ENCODE measurements at places on chromosomes 3 and 15.
A peak's percentile ranks its signal among the peaks of the same experiment; 100 is the strongest.

DNA sequence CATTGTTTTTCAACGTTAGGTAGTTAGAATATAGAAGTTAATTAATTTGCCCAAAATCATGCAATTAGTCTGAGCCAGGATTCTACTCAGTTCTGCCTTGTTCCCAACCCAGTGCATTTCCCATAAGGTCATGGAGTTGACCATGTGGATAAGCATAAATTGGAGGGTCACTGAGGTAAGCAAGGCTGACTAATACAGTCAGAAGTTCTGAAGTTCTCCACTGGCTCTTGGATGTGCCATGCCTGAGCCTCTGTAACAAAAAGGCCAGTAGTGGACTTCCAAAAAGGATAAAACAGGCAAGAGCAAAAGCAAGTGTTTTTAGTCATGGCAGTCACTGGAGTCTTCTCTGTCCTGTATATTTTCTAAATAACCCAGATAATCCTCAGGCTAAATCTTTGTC is 124.4 kb upstream of the PHLDB2 start:
- no peak for DNase-seq

- DNase-seq = no peak
Measured at GRCh38 chr15:89395996-89396395, 61.4 kb upstream of the POLG start.

DNA sequence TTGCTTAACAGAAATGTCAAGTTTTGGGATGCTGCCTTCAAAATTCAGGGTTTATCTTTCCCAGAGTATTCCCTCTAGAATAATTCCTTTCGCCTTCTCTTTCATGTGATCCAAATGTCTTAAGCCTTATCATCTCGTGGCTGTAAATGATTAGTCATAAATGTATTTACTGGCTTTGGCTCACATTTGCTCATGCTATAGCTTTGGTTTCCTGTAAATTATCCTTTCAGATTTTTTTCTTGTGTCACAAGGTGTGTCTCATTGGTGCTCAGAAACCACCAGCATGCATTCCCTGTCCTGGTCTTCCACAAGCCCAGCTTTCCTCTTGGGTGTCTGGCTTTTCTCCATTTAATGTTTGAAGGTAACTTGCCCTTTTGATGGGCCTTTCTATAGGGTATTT is 692.7 kb upstream of the ALCAM start:
- no peak for DNase-seq

DNA sequence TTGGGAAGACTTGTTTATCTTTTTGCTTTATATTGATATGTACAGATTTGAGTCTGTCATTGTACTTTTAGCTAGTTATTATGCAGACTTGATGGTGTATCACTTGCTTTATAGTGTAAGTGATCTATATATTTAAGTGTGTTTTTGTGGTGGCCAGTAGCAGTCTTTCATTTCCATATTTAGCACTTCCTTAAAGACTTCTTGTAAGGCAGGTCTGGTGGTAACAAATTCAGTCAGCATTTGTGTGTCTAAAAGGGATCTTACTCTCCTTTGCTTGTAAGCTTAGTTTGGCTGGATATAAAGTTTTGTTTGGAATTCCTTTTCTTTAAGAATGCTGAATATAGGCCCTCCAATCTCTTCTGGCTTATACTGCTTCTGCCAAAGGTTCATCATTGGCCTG is 322.5 kb upstream of the EPHA6 start:
- no peak for DNase-seq

- peak; percentile 28 for DNase-seq
Measured at GRCh38 chr3:14511623-14512280, 28.4 kb downstream of the GRIP2 start.

DNA sequence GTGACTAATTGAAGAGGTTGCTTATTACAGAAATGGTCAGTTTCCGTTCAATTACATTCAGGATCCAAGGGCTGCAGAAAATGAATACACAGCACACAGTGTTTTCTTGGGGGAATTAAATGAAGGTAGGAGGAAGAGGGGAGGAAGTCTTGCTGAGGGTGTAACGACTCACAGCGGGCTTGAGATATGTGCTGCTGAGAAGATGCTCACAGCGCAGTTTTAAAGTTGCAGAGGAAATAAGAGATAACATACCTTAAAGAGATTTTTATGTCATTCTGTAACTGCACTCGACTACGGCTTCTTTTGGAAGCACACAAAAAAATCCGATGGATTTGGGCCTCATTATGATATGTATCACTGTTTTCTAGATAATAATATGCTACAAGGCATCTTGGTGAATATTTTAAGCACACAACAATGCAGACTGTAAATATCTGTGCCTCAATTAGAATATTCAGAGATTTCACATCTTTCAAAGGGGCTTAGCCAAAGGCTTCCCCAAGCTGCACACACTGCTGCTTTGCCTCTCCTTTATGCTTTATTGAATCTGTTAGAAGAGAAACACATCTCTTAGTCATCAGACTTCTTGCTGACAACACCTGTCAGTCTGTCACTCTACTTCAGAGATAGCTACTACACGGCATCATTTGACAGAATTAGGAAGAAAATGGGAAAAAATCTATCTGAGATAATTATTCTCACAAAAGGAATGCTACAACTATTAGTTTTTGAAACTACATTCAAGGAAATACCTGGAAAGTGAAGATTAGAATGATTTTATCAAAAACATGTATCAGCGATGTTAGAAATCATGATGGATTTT is 773.2 kb downstream of the OTOL1 start:
- DNase-seq = no peak

DNA sequence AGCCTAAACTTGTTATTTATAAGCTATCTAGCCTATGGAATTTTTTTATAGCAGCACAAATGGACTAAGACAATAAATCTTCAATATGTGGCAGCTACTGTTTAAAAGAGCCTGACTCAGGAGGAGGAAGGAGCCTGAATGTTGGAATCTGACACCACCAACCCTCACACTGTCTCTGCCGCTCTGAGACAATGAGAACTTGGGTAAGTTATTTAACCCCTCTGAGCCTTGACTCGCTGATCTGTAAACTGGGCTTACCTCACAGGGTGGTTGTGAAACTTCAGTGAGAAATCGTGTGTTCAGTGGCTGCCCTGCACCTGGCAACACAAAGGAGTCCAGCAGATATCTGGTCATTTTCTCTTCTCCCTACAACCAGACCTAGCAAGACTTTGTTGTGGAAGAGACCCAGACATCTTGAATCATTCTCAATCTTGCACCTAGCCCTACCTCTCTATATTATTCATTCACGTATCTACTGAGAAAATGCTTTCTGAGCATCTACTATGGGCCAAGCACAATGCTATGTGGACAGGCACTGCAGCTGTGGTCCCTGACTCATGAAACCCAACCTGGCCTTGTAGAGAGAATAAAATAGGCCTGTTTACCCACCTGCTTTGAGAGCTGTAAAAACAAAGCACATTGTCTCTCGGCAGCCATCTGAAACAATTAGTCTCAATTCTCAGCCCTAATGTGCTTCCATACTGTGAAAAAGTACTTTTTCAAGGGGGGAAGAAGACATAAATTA is 81.9 kb upstream of the SLC25A36 start:
- no peak for DNase-seq

- DNase-seq = no peak
Measured at GRCh38 chr15:90287101-90287500, 21.6 kb downstream of the NGRN start.

DNA sequence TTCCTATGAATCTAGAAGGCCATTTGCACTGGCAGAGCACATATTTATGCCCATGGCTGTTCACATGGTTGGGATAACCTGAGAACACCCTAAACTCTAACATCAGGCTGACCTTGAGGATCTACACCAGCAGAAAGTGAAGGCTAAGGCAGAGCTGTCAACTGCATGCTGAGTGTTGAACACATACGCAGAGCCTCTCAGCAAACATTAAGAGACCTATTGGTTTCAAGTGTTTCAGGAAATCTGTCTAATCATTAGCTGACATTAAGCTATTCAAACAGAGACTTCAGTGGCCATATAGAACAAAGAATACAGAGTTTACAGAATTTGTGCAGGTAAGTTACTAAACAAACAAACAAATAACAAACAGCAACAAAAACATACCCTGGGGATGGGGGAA is 16.1 kb upstream of the SEC61A1 start:
- DNase-seq = no peak

DNA sequence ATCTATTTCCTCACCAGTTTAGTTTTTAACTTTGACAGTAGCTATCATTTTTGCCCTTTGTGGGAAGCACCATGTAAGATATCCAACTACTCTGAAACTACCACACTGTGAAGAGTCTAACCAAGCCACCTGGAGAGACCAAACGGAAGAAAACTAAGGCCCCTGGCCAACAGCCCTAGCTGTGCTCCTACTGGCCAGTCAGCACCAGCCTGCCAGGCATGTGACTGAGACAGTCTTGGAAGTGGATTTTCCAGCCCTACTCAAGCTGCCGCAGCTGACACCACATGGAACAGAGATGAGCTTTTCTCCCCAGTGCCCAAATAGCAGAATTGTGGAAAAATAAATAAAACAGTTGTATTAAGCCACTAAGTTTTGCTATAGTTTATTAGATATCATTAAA is 2.9 kb upstream of the TBC1D5 start:
- DNase-seq = no peak

- DNase-seq = no peak
Measured at GRCh38 chr15:45842151-45842550, 207.3 kb downstream of the SQOR start.

- DNase-seq = peak; percentile 17
Measured at GRCh38 chr3:66038726-66039589, at the start of gene MAGI1. Gene MAGI1, minus strand, starts transcription at chr3:66038918. Its CDS starts 610 bp downstream, at chr3:66038308.

GRCh38 chr3:52792961-52793695 is 1.5 kb upstream of the ITIH3 start:
- no peak for DNase-seq

All from Peyer's patch (tissue), 4 donors.